GM03348 (cell line): ENCODE measurements at places on chromosomes 6 and 20.

GRCh38 chr6:39587080-39587479 lies 138.1 kb downstream of the KIF6 start:
- DNase-seq: no peak

DNA sequence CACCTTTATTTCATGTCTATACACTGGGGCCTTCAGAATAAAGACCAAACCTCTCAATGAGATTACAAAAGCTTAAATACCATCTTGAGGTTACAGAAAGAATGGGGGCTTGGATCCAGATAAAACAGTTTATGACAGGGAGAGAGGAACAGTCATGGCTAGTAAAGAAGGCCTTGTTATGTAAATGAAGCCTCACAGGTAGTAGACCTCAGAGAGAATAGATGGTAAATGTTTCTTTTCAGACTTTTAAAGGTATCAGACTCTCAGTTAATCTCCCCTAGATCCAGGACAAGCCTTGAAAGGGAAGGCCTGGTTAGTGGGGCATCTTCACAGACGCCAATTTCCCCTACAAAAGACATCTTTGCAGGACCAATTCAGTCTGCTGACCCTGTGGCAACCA lies 1325.6 kb downstream of the HACE1 start:
- DNase-seq: no peak

DNA sequence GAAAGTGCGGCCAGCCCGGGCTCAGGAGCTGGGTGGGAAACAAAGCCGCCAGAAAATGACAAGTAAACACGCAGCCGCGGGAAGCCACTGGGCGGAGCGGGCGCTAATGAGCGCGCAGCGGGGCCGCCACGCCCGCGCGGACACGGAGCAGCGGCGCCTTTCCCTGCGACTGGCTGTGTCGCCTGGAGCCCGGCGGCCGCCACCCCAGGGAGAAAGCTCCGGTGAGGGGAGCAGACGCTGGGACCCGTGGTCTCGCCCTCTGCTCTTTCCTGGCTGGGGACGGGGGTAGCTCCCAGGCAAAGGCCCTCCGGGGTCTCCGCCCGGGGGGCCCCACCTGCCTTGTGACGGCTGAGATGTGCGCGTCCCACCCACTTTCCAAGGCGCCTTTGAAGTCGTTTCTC lies 54.9 kb downstream of the PRR18 start:
- peak; percentile 27 for DNase-seq

GRCh38 chr6:133512410-133513016 lies 271.4 kb downstream of the EYA4 start:
- peak; percentile 60 for DNase-seq

GRCh38 chr6:144439016-144439415 lies 153.9 kb downstream of the UTRN start:
- DNase-seq: no peak

GRCh38 chr6:52360601-52361413 lies 1.1 kb upstream of the PAQR8 start:
- DNase-seq: no peak

DNA sequence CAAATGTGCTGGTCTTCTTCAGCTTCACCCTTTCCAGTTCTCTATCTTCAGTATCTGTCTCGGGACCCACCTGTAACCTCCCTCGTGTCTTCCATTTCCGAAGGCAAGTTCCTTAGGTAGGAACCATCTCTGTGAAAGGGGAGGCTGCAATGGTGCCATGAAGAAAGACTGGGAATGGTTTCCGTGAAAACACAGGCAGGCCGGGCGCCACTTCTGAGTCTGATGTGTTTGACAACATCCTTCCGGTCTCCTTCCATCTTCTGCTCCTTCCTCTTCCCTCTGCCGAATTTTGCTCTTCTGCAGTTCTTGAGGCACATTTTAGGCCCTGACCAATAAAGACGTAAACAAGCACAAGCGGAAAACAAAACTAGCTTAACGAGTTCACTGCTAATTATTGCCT lies 328.0 kb downstream of the THBS2 start:
- no peak for DNase-seq

DNA sequence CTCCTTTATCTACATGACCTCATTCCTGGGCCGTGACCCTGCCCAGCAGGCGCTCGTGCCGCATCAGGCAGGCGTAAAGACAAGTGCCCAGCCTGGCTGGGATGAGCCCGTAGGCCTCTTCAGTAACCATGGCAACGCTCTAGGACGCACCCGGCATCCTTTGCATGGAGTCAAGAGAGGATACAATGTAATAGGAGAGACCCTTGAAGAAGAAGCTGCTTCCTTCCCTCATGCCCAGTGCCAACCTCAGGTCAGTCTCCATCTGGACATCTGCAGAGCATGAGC lies 5.0 kb upstream of the LSM14B start:
- no peak for DNase-seq

- DNase-seq: no peak
Observed at GRCh38 chr6:100538086-100538485, 73.4 kb upstream of the SIM1 start.

- no peak for DNase-seq
Observed at GRCh38 chr6:75169689-75170586, 35.9 kb downstream of the COL12A1 start.

DNA sequence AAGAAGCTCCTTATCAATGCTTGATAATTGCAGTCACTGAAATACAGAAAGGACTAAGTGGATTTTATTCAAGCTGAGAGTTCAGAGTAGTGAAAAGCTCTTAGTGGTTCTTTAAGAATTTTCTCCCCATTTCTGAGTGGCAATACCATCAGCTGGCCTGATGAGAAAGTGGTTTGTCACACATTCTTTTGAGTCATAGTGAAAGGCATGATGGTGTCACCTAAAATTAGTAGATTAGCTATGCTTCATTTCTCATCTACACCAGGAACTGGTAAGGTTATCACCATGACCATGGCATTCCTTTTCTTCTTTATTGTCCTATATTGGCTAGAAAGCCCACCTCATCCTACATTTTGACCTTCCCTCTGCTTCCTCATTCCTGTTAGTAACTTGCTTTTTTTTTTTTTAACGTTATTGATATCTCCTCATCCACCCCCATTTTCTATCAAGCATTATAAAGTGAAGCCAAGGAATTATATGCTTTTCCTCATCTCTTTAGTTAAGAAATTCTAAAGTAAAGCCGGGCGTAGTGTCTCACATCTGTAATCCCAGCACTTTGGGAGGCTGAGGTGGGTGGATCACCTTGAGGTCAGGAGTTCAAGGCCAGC lies 67.4 kb upstream of the LOC128125822 start:
- DNase-seq: no peak

DNA sequence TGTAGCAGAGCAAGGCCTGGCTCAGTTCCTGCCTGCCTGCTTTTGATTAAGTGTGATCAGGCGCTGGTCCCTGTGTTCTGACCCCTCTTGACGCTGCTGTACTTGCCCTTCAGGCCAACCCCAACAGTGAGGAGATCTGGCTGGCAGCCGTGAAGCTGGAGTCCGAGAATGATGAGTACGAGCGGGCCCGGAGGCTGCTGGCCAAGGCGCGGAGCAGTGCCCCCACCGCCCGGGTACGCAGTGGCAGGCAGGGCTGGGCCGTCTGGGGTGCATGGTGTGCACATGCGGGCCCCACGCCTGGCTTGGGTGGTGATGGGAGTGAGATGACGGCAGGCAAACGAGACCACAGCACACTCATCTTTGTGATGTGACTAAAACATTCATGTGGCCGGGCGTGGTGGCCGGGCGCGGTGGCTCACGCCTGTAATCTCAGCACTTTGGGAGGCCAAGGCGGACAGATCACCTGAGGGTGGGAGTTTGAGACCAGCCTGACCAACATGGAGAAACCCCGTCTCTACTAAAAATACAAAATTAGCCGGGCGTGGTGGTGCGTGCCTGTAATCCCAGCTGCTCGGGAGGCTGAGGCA lies 10.1 kb upstream of the C20orf204 start:
- DNase-seq: no peak

DNA sequence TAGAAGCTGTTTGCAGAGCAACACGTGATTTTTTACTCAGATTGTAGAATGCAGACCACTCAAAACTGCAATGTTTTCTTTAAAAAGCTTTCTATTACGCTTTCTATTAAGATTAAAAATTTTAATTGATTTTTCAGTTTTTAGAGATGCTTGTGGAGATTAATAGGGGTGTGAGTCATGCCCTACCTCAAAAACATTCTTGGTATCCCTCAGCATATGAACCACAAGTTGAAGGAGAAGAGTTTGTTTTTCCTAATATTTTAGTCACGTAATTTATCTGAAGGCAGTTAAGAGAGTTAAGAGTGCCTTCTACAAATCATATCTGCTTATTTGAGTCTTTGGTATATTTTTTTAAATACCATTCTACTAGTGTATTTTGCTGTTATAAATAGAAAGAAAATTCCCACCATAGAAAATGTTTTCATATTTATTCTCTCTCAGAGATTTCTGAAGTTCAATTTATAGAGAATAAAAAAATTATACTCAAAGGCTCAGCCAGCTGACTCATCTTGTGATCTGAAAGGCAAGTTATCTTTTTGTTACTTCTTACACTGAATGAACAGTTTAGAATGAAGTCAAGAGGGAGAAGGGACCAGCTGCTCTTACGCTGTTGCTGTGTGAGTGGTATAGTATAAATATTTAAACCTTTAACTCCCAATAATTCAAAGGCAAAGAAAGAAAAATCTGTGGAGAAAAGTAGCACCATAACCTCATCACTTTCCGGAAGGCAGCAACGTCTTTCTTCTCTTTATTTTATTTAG lies 7.6 kb downstream of the RIPOR2 start:
- DNase-seq: peak; percentile 33

GRCh38 chr6:72466471-72466870 lies 155.4 kb upstream of the KCNQ5 start:
- no peak for DNase-seq

DNA sequence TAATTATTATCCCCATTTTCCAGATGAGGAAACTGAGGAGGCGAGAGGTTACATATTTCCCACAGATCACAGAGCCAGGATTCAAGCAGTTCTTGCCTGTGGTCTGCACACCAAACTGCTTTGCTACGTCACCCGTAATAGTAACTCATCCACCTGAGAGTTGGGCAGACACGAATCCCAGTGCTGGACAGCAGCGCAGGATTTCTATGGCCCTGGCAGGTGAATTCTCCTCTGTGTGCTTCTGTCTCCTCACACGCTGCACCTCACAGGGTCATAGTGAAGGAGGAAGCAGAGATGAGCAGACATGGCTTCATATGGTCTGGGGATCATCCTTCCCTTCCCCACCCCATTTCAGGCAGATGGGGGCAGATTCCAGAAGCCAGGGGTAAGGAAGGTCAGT lies 127.0 kb upstream of the LRFN2 start:
- DNase-seq: no peak

GRCh38 chr6:42756722-42757121 lies 10.8 kb upstream of the TBCC start:
- DNase-seq: no peak

GRCh38 chr6:84872996-84873723 lies 108.8 kb upstream of the TBX18 start:
- DNase-seq: no peak

DNA sequence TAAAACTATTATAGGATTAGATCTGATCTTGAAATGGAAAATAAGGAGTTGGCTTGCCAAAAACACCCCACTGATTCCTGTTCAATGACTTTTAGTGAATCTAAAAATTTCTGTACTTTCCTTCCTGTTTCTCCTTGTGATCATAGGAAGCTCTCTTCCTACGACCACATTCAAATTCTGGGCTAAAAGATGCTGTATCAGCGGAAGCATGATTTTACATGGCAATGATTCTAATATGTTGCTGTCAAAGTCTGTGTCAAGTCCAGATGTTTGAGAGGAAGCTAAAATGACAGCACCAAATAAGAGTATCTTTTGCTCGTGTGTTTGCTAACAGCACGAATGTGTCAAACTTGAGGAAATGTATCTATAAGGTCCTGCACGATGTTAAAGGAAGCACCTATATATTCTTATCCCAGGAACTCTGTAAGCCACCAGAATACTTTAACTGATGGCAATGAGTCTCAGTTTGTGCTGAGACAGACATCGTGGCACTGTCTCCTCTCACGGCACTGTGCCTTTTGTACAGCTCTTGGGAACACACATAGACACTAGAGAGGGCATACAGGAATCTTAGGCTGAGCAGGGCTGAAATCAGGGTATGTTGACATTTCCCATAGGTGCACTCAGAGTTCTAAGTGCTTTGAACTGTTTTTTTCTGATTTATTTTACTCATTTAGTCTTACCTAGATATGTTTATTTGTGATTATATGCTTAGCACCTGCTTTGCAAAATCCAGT lies 24.9 kb upstream of the MAP3K4 start:
- DNase-seq: no peak

- no peak for DNase-seq
Observed at GRCh38 chr6:89581689-89582088, 56.9 kb downstream of the LYRM2 start.

DNA sequence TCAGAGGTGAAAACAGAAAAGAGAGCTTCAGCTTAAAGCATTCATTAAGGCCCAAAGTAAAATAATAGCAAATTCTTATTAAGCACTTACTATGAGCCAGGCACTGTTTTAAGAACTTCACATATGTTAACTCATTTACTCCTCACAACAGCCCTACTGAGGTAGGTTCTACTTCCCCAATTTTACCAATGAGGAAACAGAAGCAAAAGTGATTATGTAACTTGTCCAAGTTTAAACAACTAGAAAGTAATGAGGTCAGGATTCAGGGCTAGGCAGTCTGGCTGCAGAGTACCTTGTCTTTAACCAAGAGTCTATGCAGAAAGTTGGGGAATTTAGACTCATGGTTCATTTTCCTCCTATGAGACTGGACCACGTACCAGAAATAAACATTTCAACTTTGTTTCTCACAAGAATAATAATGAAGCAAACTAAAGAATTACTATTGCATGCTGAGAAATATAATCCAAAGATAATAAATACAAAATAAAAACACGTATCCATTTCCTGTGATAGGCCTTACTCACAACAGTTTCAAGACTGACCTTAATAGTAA lies 3.8 kb downstream of the COL21A1 start:
- DNase-seq: no peak

- no peak for DNase-seq
Observed at GRCh38 chr6:156720691-156721685, 56.2 kb upstream of the ARID1B start.

DNA sequence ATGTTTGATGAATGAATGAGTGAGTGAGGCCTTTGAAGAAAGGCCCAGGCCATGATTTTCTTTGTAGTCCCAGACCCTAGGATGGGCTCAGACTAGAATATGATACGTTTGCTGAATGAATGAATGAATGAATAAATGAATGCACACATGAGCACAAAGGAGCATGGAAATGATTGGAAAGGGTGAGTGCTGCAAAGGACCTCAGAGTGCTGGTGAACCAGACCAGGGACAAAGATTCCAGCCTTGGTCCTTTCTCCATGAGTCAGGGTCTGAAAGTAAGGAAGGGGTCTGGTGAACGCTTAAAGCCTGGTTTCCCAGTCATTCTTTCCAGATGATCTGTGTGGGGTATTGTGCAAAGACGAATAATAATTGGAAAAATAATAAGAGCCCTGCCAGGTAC lies 40.0 kb upstream of the MRPS18A start:
- DNase-seq: no peak

DNA sequence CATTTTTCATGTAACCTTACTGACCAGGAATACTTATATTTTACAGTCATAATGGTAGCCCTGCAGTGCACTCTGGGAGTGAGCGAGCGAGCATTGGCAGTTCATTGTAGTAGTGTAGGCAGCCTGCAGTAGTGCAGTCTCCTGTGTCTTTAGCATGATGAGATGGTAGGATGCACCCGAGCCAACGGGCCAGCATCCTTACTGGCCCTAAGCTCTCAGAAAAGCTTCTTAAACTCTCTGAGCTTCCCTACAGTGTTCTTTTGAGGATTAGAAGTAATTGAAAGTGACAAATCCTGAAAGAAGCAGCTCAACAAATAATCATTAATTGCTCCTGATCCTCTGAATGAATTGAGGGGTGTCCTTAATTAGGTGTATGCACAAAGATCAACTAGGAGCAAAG lies 20.9 kb downstream of the SLC9A8 start:
- DNase-seq: no peak

- DNase-seq: no peak
Observed at GRCh38 chr20:58802061-58802460, 48.6 kb downstream of the GNAS-AS1 start.

- no peak for DNase-seq
Observed at GRCh38 chr6:195861-196360, 96.4 kb upstream of the DUSP22 start.
